ENCODE measurements at places on chromosomes 5 and 9.

DNA sequence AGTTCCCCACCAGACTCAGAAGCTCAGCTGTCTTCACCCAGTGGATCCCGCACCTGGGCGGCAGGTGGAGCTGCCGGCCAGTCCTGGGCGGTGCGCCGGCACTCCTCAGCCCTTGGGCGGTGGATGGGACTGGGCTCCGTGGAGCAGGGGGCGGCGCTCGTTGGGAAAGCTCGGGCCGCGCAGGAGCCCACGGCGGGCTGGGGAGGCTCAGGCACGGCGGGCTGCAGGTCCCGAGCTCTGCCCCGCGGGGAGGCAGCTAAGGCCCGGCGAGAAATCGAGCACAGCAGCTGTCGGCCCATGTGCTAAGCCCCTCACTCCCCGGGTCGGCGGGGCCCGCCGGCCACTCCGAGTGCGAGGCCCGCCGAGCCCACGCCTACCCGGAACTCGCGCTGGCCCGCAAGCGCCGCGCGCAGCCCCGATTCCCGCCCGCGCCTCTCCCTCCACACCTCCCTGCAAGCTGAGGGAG is 560.0 kb downstream of the BRINP1 start:
- DNase-seq: no peak

DNA sequence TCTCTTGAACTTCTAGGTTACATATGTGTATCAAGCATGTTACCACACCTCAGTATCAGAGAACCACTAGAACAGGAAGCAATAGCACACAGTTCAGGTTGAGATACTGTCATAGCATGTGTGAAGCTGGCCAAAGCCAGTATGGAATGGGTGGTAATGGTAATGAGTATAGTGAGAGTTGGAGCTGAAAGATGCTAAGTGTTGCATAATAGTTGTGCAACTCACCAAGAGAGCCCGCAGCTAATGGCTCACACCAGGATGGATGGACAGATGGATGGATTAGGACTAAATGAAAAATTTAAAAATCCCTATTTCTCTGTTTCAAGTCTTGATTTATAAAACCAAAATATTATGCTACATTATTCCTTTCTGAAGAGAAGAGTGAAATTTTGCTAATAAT is 53.4 kb upstream of the KCNN2 start:
- no peak for DNase-seq

- DNase-seq: no peak
These were observed 294.7 kb downstream of the CHSY3 start for GRCh38 chr5:130198927-130199326.

- DNase-seq: no peak
These were observed 733 bp downstream of the ANGPTL2 start for GRCh38 chr9:127121628-127122175.

- no peak for DNase-seq
These were observed 347.4 kb downstream of the NDUFS4 start for GRCh38 chr5:53907827-53908226.
